ENCODE measurements at places on chromosomes 7 and 10. TPM values are rescaled to one million over a fixed set of nuclear protein-coding genes. Genes with fewer than 3 reads are reported as not detected.

The IRF5 gene
- total RNA-seq, result not detected

The CCAR1 gene
- 17.5 TPM for total RNA-seq

The MAD1L1 gene
- total RNA-seq, result 46.0 TPM

The CAV1 gene
- total RNA-seq, result 1,079 TPM

The SRRM3 gene
- total RNA-seq, result 1.5 TPM

The ARF5 gene
- total RNA-seq, result 146 TPM

The MYL7 gene
- not detected for total RNA-seq

The SLIT1 gene
- total RNA-seq, result not detected

- no peak for DNase-seq
Measured at GRCh38 chr10:59126991-59127390, 49.5 kb upstream of the PHYHIPL start.

DNA sequence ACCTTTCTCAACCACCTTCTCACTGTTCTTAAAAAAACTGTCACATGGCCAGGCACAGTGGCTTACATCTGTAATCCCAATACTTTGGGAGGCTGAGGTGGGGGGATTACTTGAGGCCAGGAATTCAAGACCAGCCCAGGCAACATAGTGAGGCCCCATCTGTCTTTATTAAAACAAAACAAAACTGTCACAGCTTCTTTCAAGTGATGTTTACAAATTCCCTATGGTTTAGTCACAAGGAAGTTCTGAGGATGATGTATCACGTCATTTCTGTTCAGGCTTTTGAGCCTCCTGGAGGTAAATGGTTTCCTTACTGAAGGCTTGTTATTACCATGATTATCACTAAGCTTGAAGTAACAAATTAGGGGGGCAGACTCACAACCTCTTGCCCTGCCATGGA lies 186.2 kb downstream of the CFTR start:
- peak; percentile 34 for DNase-seq

- DNase-seq, result no peak
Measured at GRCh38 chr10:15267496-15267895, 99.0 kb upstream of the NMT2 start.

DNA sequence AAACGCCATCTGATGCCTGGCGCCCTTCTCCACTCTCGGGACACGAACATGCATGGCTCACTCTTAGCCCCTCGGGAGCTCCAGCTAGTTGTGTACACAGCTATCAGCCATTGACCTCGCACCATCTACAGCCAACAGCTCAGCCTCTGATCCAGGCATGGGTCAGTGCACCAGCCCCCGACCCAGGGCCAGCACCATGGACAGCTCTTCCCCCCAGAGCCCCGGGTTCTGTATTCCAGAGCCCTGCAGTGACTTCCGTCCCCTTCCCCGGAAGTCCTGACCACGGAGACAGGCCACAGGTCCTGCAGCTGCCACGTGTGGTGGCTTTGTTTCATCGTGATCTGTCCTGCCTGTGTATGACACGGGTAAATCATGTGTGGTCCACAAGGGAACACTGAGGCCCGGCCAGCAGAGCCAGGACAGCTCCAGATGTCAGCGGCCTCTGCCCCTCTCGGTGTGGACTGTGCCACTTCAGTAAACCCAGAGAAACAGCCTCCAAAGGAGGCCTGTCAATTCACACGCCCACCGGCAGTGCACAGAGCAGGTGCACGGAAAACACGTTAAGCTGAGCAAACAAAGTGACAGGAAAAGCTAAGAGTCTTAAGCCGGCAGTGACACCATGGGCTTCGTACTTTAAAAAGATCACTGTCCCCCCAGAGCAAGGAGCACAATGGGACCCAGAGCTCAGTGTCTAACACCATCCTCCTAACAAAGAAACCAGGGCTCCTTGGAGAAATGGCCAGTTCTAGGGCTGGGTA lies 13.0 kb downstream of the STK32C start:
- DNase-seq, result no peak

DNA sequence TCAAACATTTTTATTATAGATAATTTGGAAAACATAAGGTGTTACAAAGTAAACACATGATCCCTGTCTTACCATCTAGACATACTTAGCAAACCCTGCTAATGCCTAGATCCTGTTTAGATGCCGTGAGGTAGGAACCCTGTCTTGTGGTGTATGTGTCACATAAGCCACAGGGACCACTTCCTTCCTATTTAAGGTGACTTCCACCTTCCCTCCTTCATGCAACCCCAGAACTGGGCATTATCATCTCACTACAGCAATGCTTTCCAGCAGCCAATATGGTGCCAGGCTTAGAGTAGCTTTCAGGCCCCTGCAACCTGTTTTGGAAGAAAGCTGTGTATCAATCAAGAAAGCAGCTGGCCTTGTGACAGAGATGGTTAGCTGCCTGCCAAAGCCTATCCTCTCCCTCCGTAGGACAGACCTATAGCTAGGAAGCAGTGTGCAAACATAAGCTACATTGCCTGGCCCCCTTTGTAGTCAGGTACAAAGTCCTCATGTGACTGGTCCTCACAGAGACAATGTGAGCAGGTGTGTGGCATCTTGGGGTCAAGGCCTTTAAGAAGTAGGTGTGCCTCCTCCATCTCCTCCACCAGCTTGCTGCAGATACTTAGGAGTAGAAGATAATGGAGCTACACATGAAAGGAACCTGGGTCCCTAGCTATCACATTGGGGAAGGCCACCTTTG lies 146.8 kb downstream of the SPAG6 start:
- DNase-seq, result no peak

- DNase-seq, result no peak
Measured at GRCh38 chr10:32341596-32341995, 5.4 kb downstream of the EPC1 start.

DNA sequence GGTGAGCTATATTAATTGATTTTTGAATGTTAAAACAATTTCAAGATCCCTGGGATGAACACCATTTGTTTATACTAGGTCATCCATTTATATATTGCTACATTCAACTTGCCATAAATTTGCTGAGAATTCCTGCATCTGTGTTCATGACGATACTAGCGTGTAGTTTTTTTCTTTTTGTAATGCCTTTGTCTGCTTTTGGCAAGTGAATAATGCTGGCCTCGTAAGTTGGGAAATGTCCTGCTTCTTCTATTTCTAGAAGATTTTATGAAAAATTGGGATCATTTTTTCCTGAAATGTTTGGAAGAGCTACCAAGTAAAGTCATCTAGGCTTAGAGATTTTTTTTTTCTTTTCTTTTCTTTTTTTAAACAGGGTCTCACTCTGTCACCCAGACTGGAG lies 12.9 kb upstream of the MEST start:
- no peak for DNase-seq

GRCh38 chr10:77633376-77633775 lies 4.2 kb downstream of the KCNMA1 start:
- DNase-seq, result peak; percentile 22

- DNase-seq, result peak; percentile 28
Measured at GRCh38 chr7:30851651-30852307, 59.9 kb upstream of the AQP1 start.

DNA sequence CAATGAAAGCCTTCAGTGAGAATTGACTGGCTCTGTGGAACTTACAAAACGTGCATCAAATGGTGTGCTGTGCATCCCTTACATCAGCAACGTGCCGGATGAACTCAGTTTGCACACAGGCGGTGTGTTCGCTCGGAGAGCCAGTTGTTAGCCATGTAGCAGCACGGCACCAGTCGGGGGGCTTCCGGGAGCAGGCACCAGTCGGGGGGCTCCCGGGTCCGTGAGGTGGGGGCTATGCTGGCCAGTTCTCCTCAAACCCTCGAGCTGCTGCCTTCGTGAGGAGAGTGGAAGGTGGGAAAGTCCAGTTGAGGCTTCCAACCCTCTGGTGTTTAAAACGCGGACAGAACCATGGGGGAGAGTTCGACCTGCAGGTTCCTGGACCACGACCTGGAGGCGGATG lies 34.9 kb upstream of the UTF1 start:
- no peak for DNase-seq

DNA sequence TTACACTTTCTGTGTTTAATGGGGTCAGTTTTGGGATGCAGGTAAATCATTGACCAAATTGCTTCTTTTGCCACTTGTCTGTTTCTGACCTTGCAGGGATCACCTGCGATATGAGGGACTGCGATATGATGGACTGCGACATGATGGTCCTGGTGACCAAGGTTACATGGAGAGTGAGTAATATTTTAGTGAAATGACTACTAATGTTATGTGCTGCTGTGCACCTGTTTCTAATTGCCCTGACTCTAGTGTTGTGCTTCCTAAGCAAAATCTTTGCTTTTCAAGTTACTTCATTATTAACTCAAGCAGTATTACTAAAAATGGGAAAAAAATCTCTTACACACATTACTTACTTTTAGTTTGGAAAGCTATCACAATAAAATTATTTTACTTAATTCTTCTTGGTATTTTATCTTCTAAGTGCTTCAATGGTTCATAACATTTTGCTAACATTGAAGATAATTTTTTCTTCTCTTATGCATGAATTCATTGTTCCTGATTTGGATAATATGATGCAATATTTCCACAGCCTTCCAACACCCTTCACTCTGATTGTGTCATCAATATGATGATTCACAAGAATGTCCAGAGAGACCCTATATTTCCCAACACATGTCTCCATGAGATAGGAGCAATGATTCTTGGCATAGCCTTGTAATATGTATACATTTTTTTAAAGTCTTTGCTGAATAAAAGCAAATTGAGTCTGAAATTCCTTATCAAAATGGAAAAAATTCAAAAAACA lies 306.2 kb upstream of the AKR1E2 start:
- DNase-seq, result no peak

Data from lung microvascular endothelial cell (primary cell).